ENCODE measurements at places on chromosomes 6 and 20.

DNA sequence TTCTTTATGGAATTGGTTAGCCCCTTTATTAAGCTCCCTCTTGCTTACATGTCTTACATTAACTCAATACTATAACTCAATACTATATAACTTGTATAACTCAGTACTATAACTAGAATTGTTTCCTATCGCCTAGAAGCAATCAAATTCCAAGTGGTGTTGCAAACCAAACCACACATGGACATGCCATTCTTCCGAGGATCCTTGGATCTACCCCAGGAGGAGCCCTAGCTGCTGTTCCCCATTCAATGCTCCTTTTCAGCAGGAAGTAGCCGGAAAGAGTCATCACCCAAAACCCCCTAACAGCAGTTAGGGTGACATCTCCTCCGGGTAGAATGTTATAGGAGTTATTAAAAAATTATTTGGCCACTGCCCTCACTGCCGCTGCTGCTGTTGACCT is 40.5 kb downstream of the PLN start:
- no peak for DNase-seq

DNA sequence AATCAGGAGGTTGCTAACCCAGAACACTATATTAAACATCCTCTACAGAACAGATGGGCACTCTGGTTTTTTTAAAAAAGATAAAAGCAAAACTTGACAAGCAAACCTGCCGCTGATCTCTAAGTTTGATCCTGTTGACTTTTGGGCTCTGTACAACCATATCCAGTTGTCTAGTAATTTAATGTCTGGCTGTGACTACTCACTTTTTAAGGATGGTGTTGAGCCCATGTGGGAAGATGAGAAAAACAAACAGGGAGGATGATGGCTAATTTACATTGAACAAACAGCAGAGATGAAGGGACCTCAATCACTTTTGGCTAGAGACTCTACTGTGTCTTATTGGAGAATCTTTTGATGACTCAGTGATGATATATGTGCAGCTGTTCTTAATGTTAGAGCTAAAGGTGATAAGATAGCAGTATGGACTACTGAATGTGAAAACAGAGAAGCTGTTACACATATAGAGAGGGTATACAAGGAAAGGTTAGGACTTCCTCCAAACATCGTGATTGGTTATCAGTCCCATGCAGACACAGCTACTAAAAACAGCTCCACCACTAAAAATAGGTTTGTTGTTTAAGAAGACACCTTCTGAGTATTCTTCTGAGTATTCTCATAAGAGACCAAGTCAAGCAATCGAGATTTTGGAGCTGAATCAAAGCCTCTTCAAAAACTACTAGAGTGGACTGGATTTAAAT is 201.2 kb upstream of the SHLD1 start:
- no peak for DNase-seq

DNA sequence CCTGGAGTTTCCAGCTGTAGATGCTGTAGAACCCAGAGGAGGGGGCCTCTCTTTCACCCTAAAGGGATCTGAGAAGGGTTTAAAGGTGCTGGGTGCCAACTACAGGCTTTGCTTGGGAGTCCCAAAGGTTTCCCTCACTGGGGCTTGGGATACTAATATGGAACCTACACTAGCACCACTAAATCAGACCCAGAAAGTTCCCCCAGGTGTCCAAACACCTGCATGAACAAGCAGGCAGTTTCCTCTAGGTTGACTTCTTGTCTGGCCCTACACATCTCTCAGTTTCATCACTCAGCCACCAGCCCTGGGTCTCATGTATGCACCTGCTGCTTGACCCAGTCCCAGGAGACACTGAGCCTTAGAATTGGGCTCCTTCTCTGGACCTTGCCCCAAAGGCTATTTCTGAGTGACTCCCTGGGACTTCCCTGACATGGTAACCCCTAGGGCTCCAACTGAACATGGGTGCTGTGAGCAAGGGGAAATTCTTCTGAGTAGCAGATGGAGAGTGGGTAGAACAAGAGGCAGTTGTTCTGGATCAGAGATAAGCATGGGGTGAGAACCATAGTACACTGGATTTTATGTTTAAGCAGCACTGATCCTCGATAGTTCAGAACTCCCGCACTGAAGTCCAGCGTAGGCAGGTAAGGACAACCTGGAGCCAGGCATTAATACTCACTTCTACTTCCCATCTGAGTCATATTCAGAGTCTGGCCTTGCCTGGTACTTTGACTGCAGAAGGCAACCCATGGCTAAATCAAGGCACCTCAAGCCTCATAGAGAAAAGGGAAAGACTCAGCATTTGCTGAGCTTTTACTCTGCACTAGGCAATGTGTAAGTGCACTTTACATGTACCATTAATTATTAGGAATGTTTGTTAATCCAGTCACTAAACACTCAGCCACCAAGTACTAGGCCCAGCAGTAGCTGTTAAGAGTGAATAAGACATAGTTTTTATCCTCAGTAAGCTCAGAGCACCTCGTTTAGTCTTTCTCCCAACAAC is 16.8 kb downstream of the BCL2L1 start:
- no peak for DNase-seq

- DNase-seq, result no peak
These were observed 50.0 kb upstream of the PLCB1 start for GRCh38 chr20:8082025-8082424.

DNA sequence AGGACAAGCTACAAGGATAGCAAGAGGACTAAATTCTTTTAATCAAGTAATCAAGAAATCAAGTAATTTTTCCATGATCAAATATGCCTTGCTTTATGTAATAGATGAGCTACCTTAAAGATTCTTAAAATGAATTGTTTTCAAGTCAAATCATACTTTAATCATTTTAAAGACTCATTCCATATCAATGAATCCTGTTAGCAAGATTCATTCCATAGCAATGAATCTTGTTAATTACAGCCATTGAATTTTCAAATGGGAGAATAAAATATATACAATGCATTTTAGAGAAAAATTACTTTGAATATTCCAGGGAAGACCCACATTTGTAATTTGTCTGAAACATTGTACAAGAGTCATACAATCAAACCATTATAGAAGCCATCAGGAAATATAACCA is 145.7 kb downstream of the RFX6 start:
- no peak for DNase-seq

GRCh38 chr6:169722362-169723199 is 1.7 kb downstream of the PHF10 start:
- DNase-seq, result peak; percentile 54

DNA sequence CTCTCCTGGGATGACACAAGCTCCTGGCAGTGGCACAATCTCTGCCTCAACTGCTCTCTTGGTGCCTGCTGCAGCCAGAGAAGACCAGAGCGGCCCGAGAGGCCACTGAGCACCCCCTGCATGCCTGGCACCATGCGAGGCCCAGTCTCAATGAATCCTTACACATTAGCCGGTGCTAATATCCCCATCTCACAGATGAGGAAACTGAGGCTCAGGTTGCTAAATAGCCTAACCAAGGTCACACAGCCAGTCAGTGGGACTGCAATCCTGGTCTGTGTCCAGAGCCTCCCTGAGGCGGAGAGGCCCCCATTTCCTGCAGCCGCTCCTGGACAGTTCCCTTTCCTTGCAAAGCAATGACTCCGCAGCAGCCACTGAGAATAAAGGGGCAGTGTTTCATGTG is 81.2 kb downstream of the GRM4 start:
- no peak for DNase-seq

DNA sequence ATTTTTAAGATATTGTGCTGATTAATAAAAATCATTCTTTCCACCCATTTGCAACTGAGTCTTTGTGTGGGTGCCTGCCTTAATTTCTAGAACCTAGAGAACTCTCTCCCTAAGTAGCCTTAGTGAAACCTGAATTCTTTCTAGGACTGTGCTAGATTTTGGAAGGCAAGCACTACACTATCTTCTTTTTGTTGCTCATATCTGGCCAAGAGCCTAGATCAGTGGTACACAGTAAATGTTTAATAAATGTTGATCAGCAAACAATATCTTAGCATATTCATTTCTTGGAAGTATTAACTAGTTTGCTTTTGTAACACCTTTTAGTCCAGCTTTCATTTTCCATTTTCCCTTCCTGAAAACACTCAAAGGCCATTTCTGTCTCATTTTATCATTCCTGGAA is 108.5 kb upstream of the CARMIL1 start:
- DNase-seq, result no peak

DNA sequence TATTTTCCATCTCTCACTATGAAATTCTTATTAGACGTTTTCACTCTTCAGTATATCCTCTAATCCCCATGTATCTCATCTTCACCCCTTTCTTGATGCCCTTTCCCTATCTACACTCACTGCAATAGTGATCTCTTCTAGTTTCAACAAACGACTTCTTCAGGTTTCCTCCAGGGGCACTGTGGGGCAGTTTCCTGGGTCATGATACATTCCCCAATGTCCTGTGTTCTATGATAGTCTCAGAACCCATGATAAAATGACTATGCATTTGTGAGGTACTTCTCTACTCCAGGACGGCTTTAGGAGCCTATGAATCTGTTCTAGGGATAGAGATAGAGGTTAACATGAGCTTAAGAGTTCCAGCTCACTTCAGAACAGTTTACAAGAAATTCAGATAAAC is 183.3 kb downstream of the FOXC1 start:
- DNase-seq, result no peak

GRCh38 chr20:38137441-38138037 is 27.5 kb downstream of the TGM2 start:
- no peak for DNase-seq

- DNase-seq, result no peak
These were observed 3.5 kb upstream of the NT5DC1 start for GRCh38 chr6:116096979-116097816.

- DNase-seq, result no peak
These were observed 27.6 kb upstream of the EPB41L1 start for GRCh38 chr20:36126836-36127527.

GRCh38 chr6:37029249-37029971 is 24.0 kb downstream of the FGD2 start:
- DNase-seq, result peak; percentile 69

- no peak for DNase-seq
These were observed 14.5 kb upstream of the IRF4 start for GRCh38 chr6:376827-377640.

DNA sequence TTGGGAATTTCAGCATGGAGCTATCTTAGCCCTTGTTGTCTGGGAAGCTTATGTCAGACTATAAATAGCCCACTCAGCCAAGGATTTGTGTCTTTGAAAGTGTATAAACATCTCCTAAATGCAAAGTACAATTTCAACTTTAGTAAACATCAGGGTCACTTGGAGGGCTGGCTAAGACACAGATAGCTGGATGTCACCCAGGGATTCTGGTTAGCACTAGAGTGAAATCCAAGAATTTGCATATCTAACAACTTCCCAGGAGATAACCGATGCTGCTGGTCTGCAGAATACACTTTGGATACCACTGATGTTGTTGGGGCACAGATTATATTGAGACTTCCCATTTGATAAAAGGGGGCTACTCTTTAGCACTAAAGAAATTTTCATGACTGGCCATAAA is 130.9 kb downstream of the PAX1 start:
- DNase-seq, result no peak

GRCh38 chr6:68967549-68968300 is 332.6 kb downstream of the ADGRB3 start:
- peak; percentile 43 for DNase-seq

DNA sequence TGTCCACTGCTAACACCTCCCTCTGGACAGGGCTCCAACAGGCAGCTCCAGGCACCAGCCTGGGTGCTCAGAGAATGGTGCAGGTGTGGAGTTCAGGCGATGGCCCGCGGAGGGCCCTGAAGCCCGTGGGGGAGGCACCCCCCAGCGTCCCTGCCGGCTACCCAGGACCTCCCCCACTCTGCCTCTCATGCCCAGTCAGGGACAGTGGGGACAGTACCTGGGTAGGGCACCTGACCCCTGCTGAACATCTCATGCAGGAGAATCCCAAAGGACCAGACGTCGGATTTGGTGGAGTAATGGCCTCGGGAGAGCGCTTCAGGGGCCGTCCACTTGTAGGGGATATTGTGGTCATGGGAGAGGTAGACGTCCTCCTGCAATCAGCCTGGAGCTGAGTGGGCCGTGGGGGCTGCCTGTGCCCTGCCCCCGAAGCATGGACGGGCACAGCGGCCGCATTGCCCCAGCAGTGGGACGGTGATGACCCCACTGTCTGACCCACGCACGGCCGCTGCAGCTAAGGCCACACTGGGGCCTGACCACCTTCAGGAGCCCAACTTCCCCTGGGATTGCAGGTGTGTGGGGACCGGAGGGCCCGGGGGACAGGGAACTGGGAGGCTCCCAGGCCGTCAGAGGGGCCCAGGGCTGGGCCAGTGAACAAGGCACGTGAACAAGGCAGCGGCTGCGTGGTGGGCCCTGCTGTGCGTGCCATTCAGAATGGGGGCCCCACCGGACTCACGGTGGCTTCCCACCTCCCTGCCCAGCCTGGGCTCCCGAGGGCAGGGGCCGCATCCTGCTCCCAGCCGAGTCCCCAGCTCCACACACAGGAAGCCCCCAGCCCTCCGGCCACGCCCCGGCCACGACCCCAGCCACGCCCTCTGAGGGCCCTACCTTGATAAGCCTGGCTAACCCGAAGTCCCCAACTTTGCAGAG is 7.1 kb downstream of the PTK6 start:
- DNase-seq, result peak; percentile 24

DNA sequence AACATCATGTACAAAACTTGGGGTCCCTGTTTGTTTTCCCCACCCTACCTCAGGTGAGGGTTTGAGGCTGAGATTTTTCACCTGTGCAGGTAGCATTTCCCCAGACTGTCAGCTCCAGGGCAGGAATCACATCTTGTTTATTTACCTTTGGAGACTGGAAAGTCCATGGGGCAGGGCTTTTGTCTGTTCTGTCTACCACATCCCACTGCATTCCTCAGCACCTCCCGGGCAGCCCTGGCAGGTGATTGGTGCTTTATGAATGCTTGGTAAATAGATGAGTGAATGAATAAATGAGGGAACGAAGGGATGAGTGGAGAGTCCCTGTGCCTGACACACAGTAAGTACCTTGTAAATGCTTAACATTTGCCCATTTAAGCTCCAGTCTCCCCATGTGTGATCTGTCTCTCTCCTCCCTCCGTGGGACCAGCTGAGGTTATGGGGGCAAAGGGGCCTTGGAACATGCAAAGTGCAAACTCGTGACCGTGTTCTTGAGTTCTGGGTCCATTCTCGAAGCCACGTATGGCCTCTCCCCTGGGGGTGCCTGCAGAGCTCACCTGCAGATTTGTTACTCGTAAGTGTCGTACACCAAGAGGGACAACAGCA is 69.7 kb upstream of the PMEPA1 start:
- DNase-seq, result no peak

GRCh38 chr6:118356686-118357085 is 191.4 kb upstream of the PLN start:
- no peak for DNase-seq

GRCh38 chr20:59688999-59689398 is 84.7 kb downstream of the PHACTR3 start:
- DNase-seq, result no peak

DNA sequence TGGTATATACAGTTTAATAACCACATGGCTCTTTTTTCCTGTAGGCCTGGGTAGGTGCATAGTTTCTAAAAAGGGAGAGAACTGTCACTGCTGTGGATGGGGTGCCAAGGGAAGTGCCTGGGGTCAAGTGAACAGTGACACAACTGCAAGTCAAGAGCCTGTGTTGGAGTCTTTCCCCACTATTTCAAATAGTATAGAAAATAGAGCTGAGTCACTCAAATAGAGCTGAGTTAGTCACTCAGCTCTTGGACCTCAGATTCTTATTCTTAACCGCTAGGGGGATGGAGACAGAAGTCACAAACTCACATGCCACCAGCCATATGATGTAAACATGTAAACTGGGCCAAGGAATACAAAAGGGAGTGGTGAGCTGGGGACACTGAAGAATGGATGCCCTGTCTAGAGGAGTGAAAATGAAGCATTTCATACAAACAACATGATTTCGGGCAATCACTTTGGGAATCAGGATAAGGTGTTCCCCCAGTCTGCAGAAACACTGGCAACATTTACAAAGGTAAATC is 2.1 kb downstream of the NQO2 start:
- DNase-seq, result no peak
